ENCODE measurements at places on chromosomes 5 and 9.

GRCh38 chr5:89168766-89169165, 285.8 kb upstream of the MEF2C start:
- no peak for DNase-seq

GRCh38 chr9:37582548-37583157, 6.5 kb upstream of the FBXO10 start:
- peak; percentile 34 for DNase-seq

GRCh38 chr5:160044967-160045366, 36.0 kb downstream of the TTC1 start:
- no peak for DNase-seq

GRCh38 chr9:36882594-36882993, 151.5 kb downstream of the PAX5 start:
- DNase-seq: no peak
